ENCODE measurements at places on chromosomes 2 and 18.

DNA sequence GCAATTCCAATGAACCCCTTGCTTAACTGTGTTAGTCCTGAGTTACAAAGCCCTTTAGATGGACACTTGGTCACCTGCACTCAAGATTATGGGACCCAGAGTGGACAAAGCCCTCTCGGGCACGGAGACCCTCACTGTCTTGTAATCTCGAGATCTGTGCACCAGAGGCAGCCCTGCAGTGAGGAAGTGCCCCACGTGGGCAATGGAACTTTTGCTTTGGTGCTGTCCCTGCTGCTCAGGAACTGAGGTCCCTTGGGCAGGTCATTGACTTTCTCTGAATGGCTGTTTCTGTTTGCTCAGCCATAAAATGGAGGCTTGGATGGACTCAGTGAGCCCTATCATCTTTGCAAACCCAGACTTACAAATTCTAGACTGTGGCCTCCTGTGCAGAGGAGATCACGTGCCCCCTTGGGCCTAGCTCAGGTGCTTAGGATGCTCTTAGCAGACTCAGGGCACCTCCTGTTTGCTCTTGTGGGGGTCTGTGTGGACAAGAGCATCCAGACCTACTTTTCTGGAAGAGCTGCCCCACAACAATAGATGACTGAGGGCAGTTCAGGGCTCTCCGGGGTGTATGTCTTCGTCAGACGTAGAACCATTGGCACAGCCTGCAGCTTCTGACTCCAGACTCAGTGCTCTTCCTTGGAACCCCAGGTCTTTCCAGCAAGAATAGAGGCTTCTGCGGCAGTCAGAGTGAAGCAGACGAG is 94.5 kb upstream of the HS6ST1 start:
- no peak for DNase-seq

DNA sequence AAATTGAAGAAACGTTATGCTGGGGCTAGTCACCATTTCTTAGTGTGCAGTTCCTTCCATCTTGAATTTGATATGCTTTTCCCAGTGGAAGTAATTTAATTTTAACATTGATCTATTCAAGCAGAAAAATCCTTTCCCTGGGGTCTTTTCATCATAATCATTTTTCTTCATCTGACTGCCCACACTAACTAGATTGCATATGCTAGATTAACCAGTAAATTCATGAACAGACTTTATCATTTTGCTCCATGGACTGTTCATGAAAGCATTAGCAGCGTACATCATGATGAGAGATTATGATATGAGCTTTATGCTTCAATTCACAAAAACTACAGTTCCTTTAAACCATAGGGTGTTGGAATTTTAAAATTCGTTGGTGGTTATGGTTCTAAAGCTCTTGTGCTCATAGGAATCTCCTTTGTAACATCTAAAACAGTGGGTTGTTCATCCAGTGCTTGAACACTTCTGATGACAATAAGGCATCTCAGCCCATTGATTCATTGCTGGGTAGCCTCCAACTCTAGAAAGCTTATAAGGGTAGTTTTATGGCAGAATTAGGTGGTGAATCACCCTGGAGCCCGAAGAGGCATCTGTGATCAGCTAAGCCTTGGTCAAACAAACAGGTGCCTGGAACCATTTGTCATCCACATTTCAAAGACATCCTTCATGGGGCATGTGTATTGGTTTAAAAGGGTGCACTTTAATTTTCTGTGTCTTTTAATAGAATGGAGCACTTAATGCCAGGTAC is 77.2 kb upstream of the NDUFV2 start:
- no peak for DNase-seq

DNA sequence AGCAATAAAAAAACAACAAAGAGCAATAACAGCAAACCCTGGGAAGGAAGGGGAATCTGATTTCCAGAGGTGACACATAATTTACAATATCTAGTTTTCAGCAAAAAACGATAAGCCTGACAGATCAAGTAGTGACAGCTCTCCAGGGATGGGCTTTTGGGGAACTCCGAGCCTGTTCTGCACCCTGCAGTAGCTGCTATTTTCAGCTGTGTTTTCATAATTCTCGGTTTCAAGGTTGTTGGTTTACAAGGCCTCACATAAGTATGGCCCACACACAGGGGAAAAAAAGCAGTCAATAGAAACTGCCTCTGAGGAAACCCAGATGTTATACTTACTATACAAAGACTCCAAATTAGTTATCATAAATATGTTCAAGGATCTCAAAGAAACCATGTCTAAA is 67.7 kb upstream of the CTLA4 start:
- no peak for DNase-seq

GRCh38 chr2:232146294-232146693 is 184.8 kb downstream of the DIS3L2 start:
- DNase-seq, result no peak

- DNase-seq, result no peak
Measured at GRCh38 chr2:30683236-30683956, 123.8 kb downstream of the CAPN13 start.

GRCh38 chr2:176612736-176613135 is 343.5 kb downstream of the MTX2 start:
- no peak for DNase-seq

- no peak for DNase-seq
Measured at GRCh38 chr18:58908006-58908405, 43.3 kb downstream of the ZNF532 start.

DNA sequence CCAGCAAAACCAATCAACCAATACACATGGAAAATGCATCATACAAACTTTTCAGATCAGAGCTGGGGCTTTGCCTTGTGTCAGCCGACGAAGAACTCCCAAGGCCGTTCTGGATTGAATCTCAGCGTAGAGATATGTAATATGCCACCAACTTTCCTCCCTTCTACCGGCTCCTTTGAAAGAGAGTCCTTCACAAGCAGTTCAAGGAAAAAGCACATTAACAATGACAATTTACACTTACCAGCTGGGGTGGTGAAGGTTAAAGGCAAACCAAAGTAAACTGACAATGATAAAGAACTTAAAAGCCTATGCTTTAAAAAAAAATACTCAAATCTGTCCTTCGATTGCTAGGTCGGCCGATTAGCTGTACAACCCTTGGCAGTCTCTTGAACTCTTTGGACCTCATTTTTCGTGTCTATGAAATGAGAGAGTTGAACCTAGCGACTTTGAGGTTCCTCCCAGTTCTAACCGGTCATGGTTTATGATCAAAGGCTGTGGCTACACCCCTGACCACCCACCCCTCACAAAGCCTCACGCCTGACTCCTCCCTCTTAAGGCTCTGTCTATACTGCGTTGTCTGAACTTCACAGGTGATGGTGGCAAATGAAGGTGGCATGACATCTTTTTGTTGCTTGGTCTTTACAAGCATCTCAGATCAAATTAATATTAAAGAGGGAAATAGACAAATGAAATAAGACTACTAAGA is 46.2 kb downstream of the BCL2 start:
- DNase-seq, result no peak

- no peak for DNase-seq
Measured at GRCh38 chr2:240441993-240442411, 6.5 kb downstream of the GPC1 start.

Measured in activated CD4-positive, alpha-beta T cell treated with anti-CD3 and anti-CD28 coated beads, Interleukin-2, amount 50 U/mL, for 1 hour (primary cell).